ENCODE measurements at places on chromosomes 2 and 18. TPM values are rescaled to one million over a fixed set of nuclear protein-coding genes. Genes with fewer than 3 reads are reported as not detected.

The MERTK gene
- polyA plus RNA-seq = 5.4 TPM

The POTEI gene
- 0.07 TPM for polyA plus RNA-seq

The HOXD4 gene
- polyA plus RNA-seq = 5.6 TPM

The ONECUT2 gene
- polyA plus RNA-seq = 1.2 TPM

The MRPL53 gene
- polyA plus RNA-seq = not detected

The MROH2A gene
- polyA plus RNA-seq = not detected

The SIX2 gene
- polyA plus RNA-seq = 7.6 TPM

The POTEC gene
- polyA plus RNA-seq = not detected

GRCh38 chr18:45458033-45458432 is 157.2 kb upstream of the SLC14A2 start:
- DNase-seq = no peak

DNA sequence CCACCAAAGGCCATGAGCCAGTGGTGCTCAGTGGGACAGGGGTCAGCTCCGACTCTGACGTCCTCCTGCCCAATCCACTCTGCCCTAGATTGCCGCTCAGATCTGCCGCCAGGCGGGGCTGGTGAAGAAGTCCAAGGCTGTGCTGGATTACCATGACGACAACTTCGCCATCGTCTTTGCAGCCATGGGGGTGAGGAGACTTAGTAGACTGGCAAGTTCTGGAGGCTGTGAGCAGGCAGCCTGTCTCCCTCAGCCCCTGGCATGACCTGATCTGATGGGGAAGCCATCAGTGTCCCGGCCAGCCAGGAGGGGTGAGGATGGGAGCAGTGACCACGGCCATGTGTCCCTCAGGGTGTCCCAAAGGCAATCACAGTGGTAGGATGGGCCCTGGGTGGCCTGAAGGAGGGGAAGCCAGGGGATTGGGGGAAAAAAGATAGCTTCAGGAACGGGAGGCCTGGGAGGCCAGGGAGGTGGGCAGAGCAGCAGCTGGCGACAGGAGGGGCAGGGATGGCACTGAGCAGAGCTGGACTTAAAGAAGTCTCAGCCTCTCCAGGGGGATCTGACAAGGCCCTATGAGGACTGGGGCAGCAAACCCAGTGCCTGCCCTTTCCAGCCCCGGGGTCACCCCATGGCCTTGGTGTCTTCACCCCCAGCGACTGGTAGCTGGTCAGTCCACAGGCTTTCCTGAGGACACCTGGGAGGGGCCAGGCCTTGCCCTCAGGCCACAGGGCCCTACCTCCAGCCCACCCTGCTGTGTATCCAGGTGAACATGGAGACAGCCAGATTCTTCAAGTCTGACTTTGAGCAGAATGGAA is 17.4 kb upstream of the ANKRD53 start:
- DNase-seq = no peak

- DNase-seq = no peak
Observed at GRCh38 chr2:100624536-100624935, 61.7 kb downstream of the PDCL3 start.

GRCh38 chr2:166610180-166610912 is 116.3 kb upstream of the SCN7A start:
- peak; percentile 16 for DNase-seq

- DNase-seq = no peak
Observed at GRCh38 chr2:24845691-24846090, 52.5 kb downstream of the CENPO start.

DNA sequence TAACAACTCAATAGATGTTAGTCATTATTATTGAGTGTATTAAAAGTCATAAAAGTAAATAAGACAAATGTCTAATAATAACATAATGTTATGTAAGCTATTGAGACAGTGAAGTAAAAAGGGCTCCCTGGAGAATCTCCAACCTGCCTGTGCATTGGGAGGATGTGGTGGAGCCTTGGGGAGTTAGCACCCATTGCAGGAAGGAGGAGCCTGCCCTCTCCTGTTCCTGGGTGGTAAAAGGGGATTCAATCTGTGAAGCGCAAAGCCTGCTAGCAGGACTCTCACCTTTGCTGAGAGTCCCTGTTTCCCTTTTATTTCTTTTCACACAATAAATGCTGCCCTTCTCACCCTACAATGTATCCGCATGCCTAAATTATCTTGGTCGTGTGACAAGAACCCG is 206.1 kb downstream of the RAB3GAP1 start:
- DNase-seq = no peak

DNA sequence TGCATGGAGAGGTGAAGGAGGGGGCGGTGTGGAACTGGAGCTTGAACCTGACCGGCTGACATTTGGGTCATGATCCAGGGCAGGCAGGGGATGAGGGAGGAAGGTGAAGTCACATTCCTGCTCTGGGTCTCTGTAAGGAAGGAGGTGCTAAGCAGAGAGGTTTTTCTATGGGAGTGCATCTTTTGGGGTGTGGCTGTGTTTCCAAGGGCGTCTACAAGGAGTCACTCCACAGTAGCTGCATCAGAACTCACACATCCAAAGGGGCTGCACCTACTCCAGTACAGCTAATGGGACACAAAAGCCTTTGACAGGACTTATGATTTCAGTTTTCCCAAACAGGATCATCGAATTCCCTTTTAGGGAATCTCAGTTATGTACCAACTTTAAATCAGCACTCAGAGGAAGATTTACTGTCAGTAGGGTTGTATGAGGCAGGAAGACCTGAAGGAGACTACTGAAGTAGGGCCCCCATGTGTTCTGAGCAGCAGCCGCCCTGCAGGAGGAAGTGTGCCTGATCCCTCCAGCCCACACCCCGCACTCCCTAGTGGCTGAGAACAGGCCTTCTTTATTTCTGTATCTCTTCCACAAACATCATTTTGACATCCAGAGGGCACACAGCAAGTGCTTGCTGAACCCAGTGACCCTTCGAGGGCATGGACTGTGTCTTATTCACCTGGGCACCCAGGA is 137.2 kb downstream of the CELF4 start:
- no peak for DNase-seq

- DNase-seq = no peak
Observed at GRCh38 chr18:24400587-24400986, 3.0 kb upstream of the OSBPL1A start.

- peak; percentile 18 for DNase-seq
Observed at GRCh38 chr2:37323176-37323780, 1.4 kb downstream of the PRKD3 start.

DNA sequence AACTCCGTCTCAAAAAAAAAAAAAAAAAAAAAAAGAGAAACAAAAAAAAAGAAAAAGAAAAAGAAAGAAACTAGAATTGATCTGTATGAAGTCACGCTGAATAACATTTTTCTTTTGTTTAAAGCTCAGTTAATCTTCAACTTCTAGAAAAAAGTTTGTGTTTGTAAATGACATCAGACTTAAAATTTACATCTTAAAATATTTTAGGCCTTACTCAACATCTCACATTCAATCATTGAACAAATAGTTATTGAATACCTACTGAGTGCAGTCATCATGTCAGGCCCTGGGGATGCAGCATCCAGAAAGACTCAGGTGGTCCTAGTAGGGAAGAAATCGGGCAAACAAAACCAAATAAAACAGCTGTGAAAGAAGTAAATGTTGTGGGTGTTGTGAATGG is 292.3 kb upstream of the FANCL start:
- DNase-seq = no peak

DNA sequence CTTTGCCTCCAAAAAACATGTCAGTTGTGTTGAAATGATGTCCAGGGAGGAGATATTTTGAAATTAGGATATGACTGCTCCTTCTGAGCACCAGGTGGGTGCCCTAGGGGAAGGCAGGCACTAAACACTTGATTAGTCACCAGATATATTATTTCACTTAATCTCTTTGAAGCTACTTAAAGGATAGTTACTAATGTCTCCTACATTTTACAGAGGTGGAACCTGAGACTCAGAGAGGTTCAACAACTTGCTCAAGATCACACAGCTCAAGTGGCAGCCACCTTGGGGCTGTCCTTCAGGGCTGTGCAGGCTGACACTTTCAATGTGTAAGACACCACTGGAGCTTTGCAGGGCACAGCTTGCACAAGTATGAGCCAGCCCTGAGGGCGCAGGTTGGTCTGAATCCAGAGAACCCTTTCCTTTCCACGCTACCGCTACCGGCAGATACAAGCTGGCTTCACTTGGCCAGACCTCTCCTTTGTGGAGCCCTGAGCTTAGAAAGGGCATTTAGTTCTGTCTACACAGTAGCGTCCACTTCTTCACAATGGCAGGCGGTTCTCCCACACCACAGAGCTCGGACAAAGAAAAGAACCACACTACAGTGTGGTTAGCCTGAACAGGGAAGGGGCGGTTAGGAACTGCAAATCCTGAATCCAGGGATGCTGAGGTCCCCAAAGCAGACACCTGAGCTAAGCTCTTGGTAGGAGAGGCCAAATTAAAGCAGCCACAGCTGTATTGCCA is 16.4 kb downstream of the ALPK2 start:
- no peak for DNase-seq

GRCh38 chr2:192886636-192887035 is 691.9 kb upstream of the TMEFF2 start:
- DNase-seq = no peak

DNA sequence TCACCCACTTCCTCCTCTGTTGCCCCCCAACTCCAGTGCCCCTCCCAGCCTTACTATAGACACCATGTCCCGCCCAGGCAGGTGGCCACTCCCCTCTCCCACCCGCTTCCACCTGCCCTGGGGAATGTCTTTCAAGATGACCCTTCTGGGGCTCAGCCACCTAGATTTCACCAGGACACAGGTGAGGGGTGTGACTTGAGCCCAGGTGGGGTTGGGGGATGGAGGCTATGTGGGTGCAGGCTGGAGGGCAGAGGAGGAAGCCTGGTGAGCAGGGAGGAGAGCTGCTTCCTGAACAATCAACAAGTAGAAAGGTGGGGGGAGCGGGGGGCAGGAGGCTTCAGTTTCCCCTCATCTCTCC is 8.7 kb downstream of the ADRA2B start:
- no peak for DNase-seq

DNA sequence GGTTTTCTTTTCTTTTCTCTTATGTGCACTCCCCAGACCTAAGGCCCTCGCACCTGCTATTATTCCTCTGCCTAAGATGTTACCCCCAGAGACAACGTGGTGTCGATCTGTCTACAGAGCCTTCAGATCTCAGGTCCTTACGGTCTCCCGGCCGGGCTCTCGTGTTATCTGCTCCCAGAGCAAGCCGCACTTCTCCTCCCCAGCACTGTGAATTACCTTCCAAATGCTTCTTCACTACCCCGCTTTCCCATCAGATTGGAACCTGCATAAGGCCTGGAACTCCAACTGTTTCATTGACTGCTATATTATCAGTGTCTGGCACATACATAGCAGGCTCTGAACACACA is 71.2 kb upstream of the ODC1 start:
- DNase-seq = no peak

GRCh38 chr2:2586931-2587330 is 255.9 kb upstream of the MYT1L start:
- no peak for DNase-seq

- DNase-seq = no peak
Observed at GRCh38 chr2:239979243-239980023, 45.7 kb downstream of the NDUFA10 start.

- no peak for DNase-seq
Observed at GRCh38 chr2:227366769-227367426, 12.2 kb downstream of the TM4SF20 start.

DNA sequence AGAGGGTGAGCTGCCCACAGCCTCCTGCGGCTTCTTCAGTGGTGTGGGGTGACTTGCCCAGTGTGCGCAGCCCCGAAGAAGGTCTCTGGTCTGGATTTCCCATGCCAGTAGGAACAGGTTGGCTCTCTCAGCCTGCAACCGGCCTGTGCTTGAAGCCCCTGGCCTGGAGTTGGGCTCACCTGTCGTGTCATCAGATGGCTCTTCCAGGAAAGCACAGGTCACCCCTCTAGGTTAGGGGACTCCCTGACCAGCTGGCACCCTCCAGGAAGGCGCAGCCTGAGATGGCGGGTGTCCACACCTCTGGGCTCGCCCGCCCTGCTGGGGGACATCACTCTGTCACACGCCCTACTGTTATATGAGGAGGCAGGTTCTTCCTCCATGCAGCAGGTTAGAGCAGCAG is 179.8 kb downstream of the SEPTIN10 start:
- DNase-seq = no peak

DNA sequence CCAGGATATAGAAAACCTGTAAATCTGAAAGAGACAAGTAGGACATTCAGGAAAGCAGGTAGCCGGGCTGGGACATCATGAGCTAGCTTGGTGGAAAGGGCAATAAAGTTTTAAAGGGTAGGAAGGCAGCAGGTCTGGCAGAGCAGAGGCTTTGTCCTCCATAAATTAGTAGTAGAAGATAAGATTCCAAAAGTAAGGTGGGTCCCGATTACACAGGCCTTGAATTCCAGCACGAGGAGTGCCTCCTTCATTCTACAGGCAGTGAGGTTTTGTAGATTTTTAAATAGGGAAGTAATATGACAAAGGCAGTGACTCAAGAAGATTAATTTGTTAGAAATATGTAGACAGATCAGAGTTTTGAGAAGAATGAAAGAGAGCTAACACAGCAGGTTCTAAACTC is 160.7 kb downstream of the DTNB start:
- no peak for DNase-seq

DNA sequence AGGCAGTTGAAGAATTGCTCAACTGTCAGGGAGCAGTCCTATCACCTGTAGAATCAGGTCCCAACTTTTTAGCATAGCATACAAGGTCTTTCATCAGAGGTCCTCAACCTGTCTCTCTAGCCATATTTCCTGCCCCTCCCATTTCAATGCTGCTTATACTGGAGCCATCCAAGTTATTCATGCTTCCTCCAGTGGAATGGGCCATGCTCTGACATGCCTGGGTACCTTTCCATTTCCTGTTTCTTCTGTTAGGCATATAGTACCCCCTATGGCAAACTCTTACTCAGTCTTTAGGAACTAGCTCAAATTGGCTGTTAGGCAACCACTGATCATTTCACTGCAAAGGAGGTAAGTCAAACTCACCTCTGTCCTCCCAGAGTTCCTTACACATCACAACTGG is 51.0 kb upstream of the ABCA12 start:
- no peak for DNase-seq

DNA sequence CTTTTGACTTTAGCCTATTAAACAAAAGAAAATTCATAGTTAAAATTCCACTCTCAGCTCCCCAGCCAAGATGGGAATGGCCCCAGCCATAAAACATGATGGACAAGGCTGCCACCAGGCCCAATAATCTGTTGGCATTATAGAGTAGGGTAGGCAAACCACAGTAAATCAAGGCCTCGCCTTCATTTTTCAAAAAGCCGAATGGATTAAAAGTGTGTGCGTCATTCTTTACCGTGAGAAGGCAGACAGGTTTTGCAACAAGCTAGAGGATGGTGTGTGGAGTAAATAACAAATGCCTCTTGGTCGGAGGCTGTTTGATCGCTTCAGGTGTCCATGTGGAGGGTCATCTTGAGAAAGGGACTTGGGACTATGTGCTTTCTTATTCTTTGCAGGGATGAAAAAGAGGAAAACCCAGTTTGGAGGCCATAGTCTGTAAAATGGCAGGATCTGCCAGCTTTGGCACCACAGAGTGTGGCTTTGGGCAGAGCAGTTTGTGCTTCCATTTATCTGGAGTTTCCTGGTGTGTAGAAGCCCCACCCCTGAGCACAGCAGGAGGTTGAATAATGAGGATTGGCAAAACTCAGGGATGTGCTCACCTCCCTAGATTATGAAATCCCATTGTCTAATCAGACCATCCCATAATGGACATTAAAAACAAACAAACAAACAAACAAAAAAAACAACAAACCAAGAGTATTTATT is 57.1 kb upstream of the ITGB6 start:
- DNase-seq = no peak

GRCh38 chr2:232524771-232525170 is 1.2 kb upstream of the CHRND start:
- DNase-seq = no peak

- no peak for DNase-seq
Observed at GRCh38 chr2:200471324-200471848, 38.5 kb downstream of the KCTD18 start.

- no peak for DNase-seq
Observed at GRCh38 chr18:24930971-24931370, 421.0 kb downstream of the ZNF521 start.
